ENCODE measurements at places on chromosomes 2 and 18. TPM values are rescaled to one million over a fixed set of nuclear protein-coding genes. Genes with fewer than 3 reads are reported as not detected.

CPO gene
- total RNA-seq: not detected

SOX11 gene
- not detected for total RNA-seq

SLC38A11 gene
- not detected for total RNA-seq

FKBP7 gene
- total RNA-seq: 1.6 TPM

TPO gene
- not detected for total RNA-seq

KCTD1 gene
- total RNA-seq: 1.4 TPM

UGT1A4 gene
- total RNA-seq: not detected

AKAIN1 gene
- total RNA-seq: not detected

LRRTM1 gene
- not detected for total RNA-seq

AGFG1 gene
- 63.3 TPM for total RNA-seq

EN1 gene
- total RNA-seq: not detected

DSG4 gene
- total RNA-seq: not detected

TEKT4 gene
- total RNA-seq: not detected

NMUR1 gene
- total RNA-seq: not detected

FNDC4 gene
- total RNA-seq: not detected

TMEM169 gene
- total RNA-seq: 1.8 TPM

TUBA4B gene
- total RNA-seq: not detected

AGXT gene
- total RNA-seq: not detected

MC5R gene
- not detected for total RNA-seq

SEC11C gene
- total RNA-seq: 52.9 TPM

SP3 gene
- 161 TPM for total RNA-seq

CABYR gene
- 2.6 TPM for total RNA-seq

SERPINB13 gene
- not detected for total RNA-seq

ERFE gene
- total RNA-seq: 0.60 TPM

NOSTRIN gene
- total RNA-seq: not detected

SERPINB8 gene
- 23.0 TPM for total RNA-seq

GREB1 gene
- 1.2 TPM for total RNA-seq

RAB6C gene
- total RNA-seq: not detected

CYBRD1 gene
- 1.9 TPM for total RNA-seq

SERPINB3 gene
- total RNA-seq: not detected

MOGAT1 gene
- not detected for total RNA-seq

CYP20A1 gene
- total RNA-seq: 18.1 TPM

GPR35 gene
- 1.5 TPM for total RNA-seq

MRPL53 gene
- 82.4 TPM for total RNA-seq

IMPACT gene
- total RNA-seq: 13.6 TPM

INHBB gene
- not detected for total RNA-seq

FIGN gene
- not detected for total RNA-seq

SPATA3 gene
- 2.9 TPM for total RNA-seq
